ENCODE measurements at places on chromosomes 2 and 18.

DNA sequence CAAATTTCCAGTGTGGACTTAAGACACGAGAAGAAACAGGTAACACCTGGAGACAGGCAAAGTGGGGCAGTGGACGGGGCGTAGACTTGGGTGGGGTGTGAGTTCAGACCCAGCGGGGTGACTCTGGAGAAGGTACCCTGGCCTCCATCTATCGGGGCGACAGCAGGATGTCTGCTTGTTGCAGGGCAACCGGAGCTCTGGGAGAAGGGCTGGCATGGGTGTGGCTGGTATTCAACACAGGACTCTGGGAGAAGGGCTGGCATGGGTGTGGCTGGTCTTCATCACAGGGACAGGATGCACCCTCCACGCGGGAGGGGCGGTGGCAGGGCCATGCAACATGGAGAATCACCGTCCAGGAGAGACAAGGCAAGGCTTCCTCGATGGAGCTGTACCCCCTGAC lies 198.5 kb downstream of the HDAC4 start:
- no peak for DNase-seq

DNA sequence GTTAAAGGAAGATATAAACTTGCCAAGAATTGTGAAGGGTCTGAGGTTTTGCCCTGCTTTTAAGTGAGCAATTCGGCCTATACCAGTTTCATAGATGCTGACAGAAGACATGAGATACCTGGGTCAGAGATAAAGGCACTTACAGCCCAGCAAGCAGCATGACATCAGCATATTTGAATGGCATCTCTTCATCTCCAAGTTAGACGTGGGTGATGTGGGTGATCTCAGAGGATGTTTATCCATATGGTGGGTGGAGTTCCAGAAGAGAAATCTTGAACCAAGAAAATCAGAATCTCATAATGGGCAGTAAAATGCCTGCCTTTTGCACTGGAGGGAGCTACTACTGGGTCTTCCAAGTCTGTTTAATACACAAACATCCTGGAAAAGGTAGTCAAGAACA lies 44.7 kb downstream of the GYPC start:
- DNase-seq, result no peak

GRCh38 chr2:128276878-128277675 lies 41.6 kb downstream of the HS6ST1 start:
- no peak for DNase-seq

DNA sequence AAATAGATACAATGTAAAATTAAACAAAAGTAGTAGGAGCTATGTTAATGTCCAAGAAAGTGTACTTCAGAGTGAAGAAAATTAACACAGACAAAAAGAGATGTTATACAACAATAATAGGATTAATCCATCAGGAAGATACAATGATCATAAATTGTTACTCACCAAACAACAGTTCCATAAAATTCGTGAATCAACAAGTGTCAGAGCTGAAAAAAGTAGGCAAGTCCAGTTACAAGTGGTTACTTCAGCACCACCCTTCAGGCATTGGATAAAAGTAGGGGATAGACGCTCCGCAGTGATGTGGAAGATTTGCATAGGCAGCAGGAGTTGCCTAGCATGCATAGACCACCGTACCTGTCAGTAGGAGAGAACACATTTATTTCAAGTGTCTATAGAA lies 77.8 kb downstream of the ATP9B start:
- DNase-seq, result no peak

GRCh38 chr2:173611121-173611520 lies 256.4 kb downstream of the CDCA7 start:
- DNase-seq, result no peak

GRCh38 chr2:203934041-203934492 lies 2.5 kb upstream of the ICOS start:
- DNase-seq, result no peak

All from HT1080 (cell line).